NCI-H1417 treated with DMSO at 0.1 percent for 48 hours (cell line): ENCODE measurements at places on chromosomes 13 and 19.

- no peak for DNase-seq
Measured at GRCh38 chr13:76647550-76647949, 238.7 kb downstream of the KCTD12 start.

GRCh38 chr19:10018263-10018662 is 5.0 kb downstream of the RDH8 start:
- no peak for DNase-seq

DNA sequence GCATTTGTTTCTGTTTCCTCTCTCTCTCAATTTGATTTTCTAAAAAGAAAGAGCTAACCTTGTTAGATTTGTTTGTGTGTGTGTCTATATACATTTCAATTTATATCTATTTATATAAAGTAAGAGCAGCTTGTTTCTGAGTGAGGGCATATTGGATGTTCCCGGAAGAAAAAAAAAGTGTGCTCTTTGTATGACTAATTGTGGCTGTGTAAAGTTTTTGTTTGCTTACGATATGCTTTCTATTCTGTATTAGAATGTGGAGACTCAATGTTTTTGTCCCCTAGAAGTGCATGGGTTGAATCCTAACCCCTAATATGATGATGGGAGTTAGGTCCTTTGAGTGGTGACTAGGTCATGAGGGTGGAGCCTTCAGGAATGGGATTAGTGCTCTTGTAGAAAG is 66.6 kb upstream of the C1QTNF9B start:
- no peak for DNase-seq

DNA sequence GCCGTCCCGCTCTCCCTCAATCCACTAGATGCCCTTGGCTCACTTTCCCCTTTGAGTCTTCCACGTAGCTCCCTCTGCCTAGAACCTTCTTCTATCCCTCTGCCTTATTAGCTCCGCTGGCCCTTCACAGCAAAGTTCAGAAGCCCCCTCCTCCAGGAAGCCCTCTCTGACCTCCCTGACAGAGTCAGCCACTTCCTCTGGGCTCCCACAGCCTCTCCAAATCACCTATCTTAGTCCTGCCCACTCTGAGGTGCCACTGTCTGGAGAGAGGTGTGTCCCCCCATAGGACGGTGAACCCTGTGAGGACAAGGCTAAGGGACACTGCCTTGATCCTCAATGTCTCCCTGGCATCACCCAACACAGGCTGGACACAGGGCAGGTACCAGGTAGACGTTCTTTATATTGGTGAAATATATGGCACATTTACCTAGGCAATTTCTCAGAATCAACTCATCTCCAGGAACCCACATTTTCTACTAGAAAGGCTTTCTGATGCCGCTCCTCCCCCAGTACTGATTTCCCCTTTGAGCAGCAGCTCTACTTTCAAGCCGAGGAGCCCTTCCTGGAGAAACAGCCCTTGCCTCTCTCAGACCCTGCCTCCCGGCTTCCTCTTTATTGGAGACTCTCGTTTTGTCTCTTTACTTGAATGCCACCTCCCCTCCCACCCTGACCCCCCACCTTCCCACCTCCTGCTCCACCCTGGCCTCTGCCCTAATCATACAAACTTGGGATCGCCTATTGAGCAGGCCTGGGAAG is 3.4 kb upstream of the TGFB1 start:
- no peak for DNase-seq

DNA sequence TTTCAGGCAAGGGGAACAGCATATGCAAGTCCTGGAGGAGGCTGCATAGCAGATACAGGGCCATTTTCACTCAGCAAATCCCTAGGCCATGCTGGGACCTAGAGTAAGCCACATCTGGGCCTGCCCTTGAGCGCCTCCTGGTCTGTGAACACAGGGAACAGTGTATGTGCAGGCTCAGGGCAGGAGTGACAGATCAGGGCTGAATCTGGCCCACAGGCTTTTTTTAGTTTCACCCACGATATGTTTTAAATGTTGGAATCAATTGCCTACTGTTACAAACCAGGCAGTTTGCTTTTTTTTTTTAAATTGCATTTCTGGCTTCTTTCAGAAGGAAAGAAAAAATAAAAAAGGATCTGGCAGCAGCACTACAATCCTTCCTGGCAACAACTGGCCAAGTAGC is 1.5 kb upstream of the TMEM145 start:
- DNase-seq = no peak

DNA sequence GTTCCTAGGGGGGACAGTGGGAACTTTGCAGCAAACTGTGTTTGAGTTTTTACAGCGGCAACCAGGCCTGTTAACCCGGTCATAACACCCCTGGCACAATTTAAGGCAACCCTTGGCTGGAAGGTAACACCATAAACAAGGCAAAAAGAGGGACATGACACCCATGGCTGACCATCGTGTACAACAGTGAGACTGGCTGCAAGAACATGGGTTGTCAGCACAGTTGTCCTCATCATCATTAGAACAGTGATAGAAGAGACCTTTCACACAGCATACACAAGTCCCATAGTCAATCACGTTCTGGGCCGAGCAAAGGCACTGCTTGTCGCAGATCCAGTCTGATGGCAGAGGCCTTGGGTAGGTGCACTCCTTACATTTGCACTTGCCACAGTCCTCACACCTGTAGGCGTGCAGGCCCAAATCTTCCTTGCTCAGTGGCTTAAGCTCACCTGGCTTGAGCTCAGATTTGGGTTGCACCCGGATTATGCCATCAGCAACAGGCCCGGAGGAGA is 4.1 kb downstream of the SPRY2 start:
- DNase-seq = no peak

DNA sequence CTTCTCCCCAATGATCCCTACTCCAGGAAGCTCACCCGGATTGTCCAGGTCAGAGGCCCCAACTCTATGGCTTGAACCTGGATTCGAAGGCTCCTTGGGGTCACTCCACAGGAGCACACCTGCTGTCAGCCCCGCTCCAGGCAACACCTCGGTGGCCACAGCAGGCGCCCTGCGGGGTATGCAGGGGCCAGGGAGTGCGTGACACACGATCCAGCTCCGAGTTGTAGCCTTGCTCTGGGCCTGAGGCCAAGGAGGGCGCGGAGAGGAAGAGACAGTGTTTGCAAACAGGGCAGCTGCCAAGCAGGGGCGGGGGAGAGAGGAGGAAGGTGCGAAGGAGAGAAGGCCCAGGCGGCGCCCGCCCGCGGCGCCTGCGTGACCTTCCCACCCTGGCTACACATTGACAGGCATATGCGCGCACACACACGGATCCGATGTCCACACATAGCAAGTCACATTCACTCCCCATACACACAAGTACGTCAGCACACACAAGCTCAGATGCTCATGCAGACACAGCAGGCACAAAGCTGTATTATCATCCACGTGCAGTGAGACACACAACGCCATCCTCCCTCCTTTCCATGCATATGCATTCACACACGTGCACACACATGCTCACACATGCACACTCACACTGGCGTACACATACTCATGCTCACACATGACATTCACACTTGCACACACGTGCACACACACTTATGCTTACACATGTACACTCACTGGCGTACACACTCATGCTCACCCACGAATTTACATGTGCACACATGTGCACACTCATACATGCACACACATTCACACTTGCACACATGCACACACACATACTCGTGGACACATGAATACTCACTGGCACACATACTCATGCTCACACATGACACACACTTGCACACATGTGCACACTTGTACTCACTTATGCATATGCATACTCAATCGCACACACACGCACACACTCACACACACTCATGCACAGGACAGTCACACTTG is 10.4 kb downstream of the SBK2 start:
- peak; percentile 10 for DNase-seq

DNA sequence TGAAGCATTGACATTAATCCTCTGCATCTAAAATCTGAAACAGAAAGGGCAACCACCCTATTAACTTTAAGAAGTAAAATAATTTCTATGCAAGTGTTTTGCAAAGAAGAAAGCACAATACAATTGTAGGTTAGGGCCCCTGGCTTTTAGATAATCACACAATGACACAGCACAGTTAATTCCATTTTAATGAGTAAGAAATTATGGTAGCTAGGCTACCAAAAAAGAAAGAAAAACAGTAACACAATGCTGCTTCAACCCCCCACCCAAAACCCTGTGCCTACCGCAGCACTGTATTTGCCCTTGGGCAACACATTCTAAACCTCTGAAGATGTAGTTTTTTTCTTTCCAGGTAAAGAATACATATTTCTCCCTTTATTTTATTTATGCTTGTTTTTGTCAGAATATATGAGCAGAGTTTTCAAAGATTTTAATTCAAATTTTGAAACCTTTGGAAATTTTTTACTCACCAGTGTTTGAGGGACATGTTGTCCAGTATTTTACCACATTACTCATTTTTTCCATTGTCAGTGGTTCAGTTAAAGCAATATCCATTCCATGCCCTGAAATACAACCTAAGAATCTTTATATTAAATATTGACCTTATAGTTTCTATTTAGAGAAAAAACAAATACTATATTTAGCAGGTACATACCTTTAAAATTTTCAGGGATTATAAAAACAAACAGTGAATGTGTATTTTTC is 21.1 kb downstream of the SOHLH2 start:
- DNase-seq = no peak

GRCh38 chr19:7637374-7638256 is 705 bp downstream of the STXBP2 start:
- DNase-seq = no peak

DNA sequence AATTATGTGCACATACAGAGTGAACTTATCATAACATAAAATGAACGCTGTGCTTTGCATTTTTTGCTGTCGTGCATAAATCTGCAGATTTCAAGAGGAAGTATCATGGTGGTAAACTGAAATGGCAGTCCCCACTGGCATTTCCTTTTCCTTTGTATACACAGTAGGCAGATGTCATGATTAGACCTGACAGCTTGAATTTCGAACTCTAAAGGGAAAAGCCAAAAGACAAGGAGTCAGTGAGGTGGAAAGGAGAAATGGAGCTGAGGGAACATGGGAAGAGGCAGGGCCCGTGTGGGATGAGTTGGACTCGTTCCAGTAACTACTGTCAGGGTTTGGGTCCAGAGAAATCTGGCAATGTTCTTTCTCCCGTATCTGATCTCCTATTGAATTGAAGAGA is 454.1 kb upstream of the SGCG start:
- no peak for DNase-seq

DNA sequence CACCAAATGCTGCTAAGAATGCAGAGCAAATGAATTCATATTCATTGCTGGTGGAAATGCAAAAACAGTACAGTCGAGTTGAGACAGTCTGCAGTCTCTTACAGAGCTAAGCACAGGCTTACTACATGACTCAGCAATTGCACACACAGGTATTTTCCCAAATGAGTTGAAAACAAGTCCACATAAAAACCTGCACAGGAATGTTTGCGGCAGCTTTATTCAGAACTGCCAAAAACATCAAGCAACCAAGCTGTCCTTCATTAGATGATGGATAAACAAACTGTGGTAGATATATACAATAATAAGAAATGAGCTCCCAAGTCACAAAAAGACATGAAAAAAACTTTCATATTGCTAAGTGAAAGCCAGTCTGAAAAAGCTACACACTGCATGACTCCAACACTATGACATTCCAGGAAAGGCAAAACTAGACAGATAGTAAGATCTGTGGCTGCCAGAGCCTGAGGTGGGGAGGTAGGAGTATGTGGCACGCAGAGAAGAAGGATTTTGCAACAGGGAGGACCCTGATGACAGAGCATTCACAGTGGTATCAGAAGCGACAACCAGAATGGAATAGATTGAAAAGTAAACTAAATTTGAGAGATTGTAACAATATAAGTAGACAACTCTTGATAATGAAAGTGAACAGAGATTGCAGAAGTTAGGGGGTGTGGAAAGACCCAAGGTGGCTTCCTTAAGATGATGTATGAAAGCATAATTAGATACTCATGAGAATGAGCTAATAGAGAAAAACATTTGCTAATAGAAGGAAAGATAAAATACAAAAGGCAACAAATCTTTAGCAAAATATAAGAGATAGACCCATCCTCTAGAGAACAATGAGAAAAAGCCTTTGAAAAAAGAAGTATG is 52.7 kb downstream of the TSC22D1 start:
- no peak for DNase-seq

DNA sequence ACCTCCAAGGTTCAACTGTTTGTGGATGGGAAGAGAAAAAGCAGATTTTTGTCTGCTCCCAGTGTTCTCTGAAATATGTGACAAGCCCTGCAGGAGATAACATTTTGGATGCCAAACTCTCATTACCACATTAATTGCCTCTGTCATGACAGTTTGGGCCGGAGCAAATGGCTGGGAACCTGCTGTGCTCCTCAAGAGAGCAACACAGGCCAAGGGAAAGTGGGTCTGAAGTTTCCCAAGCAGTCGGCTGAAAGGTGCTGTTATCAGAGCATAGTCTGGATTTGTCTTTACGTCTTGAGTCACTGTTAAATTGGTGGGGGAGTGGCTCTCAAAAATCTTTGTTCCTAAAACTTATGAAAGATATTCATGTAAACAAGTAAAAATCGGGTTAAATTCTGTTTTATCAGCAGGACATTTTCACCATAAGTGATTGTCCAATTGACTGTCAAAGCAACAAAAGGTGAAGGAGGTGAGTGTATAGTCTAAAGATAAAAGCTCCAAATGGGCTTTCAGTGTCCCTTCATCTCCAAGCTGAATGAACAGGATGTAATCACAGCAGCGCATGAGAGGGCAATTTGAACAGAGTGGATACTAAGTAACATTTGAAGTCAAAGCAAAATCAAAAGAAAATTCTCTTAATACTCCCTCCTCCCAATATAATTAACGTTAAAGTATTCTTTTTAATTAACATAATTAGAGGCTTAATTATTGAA is 844.8 kb downstream of the PCDH17 start:
- DNase-seq = peak; percentile 27

GRCh38 chr19:296476-297225 is 5.4 kb upstream of the PLPP2 start:
- DNase-seq = no peak

- DNase-seq = no peak
Measured at GRCh38 chr19:39676004-39676403, 20.3 kb downstream of the LGALS16 start.

GRCh38 chr13:108297114-108297513 is 27.6 kb downstream of the TNFSF13B start:
- no peak for DNase-seq

DNA sequence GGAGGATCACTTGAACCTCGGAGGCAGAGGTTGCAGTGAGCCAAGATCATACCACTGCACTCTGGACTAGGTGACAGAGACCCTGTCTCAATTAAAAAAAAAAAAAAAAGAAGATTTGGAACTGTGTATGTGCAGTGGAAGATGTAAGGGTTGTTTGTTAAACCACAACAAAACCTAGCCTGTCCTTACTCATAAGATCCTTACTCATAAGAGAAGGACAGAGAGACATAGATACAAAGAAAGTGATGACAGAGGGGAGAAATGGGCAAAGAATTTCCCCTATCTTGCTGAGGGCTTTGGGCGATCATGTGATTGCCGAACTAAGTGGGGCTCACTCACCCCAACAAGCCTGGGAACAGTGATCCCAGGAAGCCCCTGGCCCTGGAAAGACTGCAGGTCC is 7.9 kb downstream of the ITPKC start:
- DNase-seq = no peak

GRCh38 chr19:28066161-28066560 is 1146.8 kb downstream of the UQCRFS1 start:
- DNase-seq = no peak

DNA sequence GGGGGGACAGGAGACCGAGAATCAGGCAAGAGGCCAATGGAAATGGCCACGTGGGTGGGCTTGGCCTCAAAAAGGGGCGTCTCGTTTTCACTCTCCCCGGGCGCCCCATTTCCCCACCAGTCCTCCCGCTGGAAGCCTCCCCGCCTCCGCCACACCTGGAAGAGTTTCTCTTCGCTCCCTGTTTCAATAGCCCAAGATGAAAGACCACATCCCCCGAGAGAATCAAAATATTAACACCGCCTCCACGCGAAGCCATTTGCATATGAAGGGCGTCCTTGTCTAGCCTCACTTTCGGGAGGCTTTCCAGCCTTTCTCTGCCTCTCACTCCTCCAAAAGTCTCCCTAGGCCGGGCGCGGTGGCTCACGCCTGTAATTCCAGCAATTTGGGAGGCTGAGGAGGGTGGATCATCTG is 691 bp upstream of the OLFM2 start:
- no peak for DNase-seq
